Aorta (tissue), 5 donors: ENCODE measurements at places on chromosomes 12 and 14. TPM values are rescaled to one million over a fixed set of nuclear protein-coding genes. Genes with fewer than 3 reads are reported as not detected.

Gene ADAM21
- not detected for polyA plus RNA-seq

Gene KRT4
- 4.6 TPM for polyA plus RNA-seq

Gene PZP
- polyA plus RNA-seq: not detected

Gene RPGRIP1
- polyA plus RNA-seq: not detected

Gene SENP1
- 6.3 TPM for polyA plus RNA-seq

Gene NUMB
- 33.7 TPM for polyA plus RNA-seq

Gene ANKS1B
- 5.7 TPM for polyA plus RNA-seq

Gene DAZAP2
- 311 TPM for polyA plus RNA-seq

Gene KLRK1
- polyA plus RNA-seq: 1.5 TPM

Gene FOXG1
- polyA plus RNA-seq: not detected

Gene MYBPC1
- 0.36 TPM for polyA plus RNA-seq

Gene ASCL1
- polyA plus RNA-seq: not detected

Gene CACNA2D4
- 3.0 TPM for polyA plus RNA-seq

Gene CAPZA3
- not detected for polyA plus RNA-seq

Gene IL26
- not detected for polyA plus RNA-seq

Gene SERPINA3
- 53.2 TPM for polyA plus RNA-seq

Gene TAS2R30
- not detected for polyA plus RNA-seq

Gene SDSL
- polyA plus RNA-seq: 13.4 TPM

Gene PLEKHG7
- not detected for polyA plus RNA-seq

Gene SMCO3
- polyA plus RNA-seq: 0.88 TPM

Gene LMNTD1
- not detected for polyA plus RNA-seq

Gene LRRC43
- polyA plus RNA-seq: not detected

Gene CCER1
- not detected for polyA plus RNA-seq
